ENCODE measurements at places on chromosomes 5 and 9. TPM values are rescaled to one million over a fixed set of nuclear protein-coding genes. Genes with fewer than 3 reads are reported as not detected.

The GMCL2 gene
- 0.13 TPM for total RNA-seq

GRCh38 chr5:39158127-39158593 lies 61.2 kb downstream of the FYB1 start:
- DNase-seq = no peak

GRCh38 chr9:5493679-5494511 lies 16.4 kb upstream of the PDCD1LG2 start:
- DNase-seq = no peak

The FAT2 gene
- total RNA-seq = 0.30 TPM

DNA sequence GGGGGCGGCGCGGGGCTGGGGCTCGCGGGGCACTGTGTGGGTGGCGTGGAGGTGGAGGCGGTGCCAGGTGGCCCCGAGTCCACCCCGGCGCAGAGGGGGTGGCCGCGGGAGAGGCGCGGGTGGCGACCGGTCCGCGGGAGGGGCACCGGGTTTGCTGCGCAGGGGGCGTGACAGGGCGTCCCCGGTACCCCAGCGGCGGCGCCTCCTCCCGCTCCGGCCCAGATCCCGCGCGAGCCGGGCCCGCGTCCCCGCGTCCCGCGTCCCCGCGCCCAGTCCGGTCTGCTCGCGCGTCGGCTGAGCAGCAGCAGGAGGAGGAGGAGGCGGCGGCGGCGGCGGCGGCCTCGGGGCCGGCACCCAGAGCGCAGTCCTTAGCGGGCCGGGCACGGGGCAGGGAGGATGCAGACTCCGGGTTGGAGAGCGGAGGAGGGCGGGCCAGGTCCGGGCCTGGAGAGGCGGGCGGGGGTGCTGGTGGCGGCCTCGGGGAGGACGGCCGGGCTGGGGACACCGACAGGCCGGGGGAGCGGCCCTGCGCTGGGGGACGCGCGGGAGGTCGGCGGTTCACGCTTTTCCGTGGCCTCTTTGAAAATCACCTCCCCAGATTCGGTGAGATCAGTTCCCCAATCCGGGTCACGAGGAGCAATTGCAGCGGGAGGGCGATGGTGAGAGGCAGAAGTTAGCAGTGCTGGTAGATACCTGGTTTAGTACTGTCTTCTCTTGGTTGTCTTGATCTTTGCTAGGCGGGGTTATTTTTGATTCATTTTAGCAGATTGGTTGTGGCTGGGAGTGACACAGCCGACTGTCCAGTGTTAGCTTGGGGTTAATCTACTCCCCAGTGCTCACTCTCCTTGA lies 1.7 kb downstream of the TRIO start:
- DNase-seq = no peak
